ENCODE measurements at places on chromosomes 5 and 9.

DNA sequence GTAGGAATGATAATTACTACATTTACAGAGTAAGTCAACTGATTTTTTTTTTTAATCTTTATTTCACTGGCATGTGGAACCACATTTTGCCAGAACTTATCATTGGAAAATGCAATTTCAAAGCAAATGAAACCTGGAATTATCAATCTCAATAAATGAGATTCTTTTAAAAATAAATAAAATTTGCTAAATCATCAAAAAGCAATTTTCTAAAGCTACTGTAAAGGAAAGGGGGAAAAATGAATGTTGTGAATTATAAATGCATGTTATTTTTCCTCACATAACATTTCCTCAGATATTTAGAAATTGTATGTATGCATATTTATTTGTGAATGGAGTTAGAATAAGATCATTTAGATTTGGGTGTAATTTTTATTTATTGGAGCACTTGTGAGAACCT, 89.9 kb upstream of the GRHPR start:
- DNase-seq, result no peak

- no peak for DNase-seq
Observed at GRCh38 chr5:65818592-65818991, 96.6 kb downstream of the NLN start.

DNA sequence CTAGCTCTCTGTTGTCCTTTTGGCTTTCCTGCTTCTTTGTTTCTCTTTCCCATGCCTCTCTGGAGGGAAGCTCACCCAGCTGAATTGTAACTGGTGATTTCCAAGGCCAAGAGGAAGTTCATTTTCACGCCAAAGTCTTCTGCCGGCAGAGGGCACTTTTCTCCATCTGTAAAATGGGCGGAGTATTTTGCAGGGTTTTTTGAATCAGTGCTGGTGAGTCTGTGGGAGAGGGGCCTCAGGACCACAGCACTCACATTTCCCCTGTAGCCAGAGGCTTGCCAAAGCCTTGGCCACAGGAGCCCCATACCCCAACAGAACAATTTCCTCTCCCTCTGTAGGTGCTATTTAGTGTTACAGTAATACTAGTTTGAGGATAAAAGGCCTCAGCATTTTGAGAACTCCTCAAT, 42.3 kb upstream of the MATR3 start:
- no peak for DNase-seq

GRCh38 chr5:136162008-136162407, 29.4 kb downstream of the SMAD5 start:
- DNase-seq, result no peak

DNA sequence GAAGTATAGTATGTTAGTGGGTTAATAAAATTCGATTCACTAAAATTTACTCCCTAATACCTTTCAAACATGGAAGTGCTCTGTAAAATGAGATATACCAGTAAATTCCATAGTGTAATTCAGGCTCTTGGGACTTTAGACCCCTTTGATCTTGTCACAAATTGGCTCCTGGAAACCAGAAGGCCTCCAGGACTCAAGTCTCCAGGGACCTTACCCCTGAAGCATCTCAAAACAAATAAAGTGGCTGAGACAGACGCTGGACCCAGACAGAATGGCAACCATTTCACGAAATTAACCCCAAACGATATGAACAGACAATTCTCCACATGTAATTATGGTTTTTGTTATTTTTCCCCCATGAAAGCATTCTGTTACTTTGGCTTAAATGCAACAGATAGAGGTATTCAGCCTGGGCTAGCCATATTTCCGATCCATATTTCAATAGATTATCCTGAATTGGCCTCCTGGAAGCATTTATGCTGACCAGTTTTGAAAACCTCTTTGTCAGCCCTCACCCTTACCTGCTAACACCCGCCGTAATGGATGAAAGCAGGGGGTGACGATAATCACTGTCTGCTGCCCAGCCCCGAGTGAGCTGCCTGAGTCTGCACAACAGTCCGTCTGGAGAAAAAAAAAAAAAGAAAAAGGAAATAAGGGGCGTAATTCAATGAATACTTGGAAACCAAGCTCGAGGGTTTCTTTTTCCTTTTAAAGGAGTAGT, 34.1 kb upstream of the EFNA5 start:
- no peak for DNase-seq

- DNase-seq, result no peak
Observed at GRCh38 chr5:3311433-3311832, 284.2 kb upstream of the IRX1 start.

- DNase-seq, result no peak
Observed at GRCh38 chr5:33964132-33964700, 20.3 kb downstream of the SLC45A2 start.

DNA sequence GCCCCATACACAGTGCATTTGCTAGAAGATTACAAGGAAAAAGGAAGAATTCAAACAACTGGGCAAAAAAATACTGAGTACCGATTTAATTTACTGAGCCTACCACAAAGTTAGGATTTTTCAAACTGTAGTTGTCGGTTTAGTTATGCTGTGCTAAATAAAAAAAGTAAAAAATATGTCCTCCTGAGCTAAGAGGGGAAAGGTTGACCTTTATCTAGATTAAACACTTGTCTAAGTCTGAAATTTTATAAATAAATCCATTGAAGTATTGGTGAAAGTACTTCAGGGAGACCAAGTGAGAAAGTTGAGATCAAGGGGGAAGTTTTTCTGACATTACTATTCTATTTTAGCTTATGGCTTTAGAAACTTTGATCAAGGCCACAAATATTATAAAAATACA, 19.1 kb upstream of the DAB2 start:
- no peak for DNase-seq

- no peak for DNase-seq
Observed at GRCh38 chr5:78808818-78809217, 160.2 kb upstream of the LHFPL2 start.

DNA sequence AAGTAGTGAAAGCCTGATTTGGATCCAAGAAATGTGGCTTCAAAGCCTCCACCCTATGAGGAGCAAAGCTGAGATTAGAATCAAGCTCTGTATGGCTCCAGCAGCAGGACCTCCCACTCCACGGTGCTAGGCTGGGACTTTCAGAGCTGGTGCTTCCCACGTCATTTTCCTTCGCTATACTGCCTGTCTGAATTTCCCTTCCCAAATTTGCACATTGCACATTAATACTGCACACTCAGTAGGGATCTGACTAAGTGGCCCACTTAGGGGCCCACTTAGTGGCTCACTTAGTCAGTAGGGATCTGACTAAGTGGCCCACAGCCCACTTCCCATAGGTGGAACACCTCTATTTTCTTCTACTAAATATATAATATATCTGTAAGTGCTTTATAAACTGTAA, 14.1 kb upstream of the SPDL1 start:
- no peak for DNase-seq

DNA sequence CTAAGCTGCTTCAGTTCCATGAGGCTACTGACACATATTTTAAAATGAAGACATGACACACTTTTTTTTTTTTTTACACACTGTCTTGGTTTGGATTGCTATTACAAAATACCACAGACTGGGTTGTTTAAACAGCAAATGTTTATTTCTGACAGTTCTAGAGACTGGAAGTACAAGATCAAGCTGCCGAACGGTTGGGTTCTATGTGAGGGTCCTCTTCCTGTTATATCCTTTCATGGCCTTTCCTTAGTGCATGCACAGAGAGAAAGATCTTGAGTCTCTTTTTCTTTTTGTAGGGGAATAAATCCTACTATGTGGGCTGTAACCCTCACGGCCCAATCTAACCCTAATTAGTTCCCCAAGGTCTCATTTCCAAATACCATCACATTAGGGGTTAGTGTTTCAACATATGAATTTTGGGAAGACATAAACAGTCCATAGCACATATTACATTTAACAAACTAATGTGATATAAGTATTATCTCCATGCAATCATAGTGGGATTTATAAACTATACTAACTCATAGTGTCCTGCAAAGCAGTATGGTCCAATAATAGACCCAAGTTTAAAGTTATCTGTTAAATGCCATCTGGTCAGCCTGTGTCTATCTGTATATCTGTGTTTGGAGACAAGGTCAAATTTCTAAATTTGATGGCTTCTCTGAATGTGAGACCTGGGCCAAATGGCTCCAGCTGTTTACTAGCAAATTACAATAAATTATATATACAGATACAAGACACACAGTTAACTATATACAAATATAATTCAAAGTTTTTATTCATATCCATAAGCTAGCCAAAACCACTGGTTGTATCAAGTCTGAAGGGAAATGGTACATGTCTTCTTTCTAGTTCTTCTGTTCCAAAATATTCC, 90.3 kb upstream of the NREP start:
- DNase-seq, result no peak

DNA sequence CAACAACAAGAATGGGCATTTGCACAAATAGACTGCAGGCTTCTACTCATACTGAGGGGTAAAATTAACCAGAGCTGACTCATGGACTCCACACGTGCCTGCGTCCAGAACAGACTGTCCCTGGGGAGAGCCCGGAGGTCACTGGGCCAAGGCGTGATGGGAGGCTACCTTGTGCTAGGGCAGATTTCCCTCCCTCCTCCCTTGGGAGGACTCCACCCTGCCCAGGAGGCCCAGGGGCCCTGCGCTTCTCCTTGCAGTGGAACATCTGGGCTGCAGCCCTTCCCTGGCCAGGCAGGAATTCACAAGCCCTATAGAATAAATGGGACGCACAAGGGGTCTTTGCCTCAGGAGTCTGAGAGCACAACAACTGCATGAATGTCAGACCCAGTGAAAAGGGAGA, 35.6 kb downstream of the IRX2 start:
- DNase-seq, result no peak

DNA sequence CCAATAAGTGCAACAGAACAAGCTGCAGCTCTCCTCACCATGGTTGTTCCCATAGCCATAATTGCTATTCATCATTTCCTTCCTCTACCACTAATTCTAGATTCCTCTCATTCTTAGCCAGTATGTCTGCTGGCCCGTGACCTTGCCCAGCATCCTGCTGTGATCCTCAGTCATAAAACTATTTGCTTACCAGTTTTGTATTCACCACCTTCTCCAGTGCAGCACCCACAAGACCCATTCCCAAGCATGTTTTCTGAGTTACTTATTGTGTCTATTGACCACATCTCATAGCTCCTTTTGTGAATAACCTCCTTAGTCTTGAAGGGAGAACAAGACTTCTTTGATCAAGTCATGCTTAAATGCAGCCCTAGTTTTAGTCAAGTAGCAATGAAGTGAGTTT, 488.0 kb upstream of the CTNND2 start:
- DNase-seq, result no peak

GRCh38 chr5:38258319-38259061, at the start of gene EGFLAM:
Gene EGFLAM, plus strand, starts transcription at chr5:38258559. Its CDS starts 196 bp downstream, at chr5:38258755.
- DNase-seq, result peak; percentile 4

DNA sequence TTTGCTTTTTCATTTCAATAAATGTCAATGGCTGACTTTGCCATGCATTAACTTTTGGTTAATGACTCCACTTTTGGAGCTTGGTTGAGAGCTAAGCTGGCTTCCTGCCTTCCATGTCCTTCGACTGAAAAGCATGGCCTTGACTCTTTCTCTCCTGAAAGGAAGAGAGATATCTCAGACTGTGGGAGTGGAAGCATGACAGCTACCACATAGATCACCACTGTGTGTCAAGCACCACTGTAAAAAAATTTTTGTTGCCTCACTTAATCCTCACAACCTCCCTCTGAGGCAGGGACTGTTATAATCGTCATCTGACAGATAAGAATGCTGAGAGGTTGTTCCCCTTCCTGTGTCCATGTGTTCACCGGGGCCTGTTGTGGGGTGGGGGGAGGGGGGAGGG, 184.8 kb downstream of the RORB start:
- no peak for DNase-seq

DNA sequence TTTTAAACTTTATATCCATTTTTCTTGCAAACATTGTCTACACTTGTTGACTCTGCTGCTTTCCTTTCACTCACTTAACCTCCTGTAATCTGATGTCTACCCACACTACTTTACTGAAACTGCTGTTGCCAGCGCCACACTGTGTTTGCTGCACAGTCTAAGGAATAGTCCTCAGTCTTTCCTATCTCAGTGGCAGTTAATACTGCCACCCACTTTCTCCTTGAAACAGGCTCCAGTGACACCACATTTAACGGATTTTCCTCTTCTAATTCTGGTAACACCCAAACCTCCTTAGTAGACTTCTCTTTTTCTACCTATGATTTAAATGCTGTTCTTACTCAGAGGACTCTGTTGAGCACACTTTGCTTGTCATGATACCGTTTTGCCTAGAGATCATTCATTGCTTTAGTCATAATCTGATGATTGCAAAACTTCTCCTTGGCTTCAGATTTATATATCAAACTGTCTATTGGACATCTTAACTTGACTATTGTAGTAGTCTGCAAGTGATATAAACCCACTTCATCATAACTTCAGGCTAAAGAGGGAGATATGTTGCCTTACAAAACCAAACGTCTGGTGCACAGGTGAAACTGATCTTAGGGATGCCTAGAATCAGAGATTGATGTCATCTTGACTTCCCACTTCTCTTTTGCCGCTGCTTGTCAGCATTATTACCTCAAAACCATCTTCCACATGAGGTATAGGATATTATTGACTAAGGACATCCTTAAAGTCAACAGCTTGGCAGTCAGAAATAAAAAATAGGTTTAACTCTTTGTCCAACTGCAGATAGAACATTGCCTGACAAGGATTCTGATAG, 94.1 kb downstream of the CDC42SE2 start:
- DNase-seq, result no peak

GRCh38 chr9:138053996-138054752, 176.6 kb downstream of the CACNA1B start:
- DNase-seq, result no peak

DNA sequence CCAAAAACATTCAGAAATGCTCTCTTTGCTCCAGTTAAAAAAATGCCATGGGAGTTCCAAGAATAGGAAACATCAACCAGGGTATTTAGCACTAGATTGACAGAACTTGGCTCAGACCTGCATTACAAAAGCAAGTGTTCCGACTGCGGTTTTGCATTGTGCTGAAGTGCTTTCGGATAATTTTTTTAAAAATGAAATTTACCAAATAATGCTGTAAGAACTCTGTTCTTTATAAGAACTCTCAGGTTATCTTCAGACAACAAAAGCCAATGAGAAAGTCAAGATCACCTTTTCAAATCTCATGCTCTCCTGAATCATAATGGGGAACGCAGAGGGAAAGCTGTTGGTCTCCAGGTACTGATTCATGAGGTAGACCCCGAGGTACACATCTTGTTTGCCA, 483 bp upstream of the PLPP6 start:
- no peak for DNase-seq

GRCh38 chr5:158287643-158288271, 428.8 kb upstream of the CLINT1 start:
- DNase-seq, result peak; percentile 1

DNA sequence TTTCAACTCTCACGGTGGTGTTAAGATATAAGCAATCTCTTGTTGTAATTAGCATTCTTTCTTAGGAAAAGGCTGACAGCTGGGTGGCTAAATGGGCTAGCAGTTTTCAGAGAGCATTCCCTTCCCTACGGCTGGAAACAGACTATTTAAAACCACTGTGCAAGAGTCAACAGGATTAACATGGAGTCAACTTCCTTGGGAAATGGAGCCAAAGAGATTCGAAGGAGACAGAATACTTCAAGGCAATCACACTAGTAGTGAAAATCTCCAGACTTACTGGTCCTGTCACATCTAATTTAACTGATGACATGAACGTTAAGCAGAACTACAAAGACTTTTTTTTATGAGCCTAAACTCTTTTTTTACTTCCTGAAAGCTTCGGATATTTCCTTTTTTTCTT, 453.3 kb upstream of the ITGA1 start:
- DNase-seq, result no peak

- DNase-seq, result no peak
Observed at GRCh38 chr9:121185774-121186403, 15.8 kb downstream of the RAB14 start.

Measured in DMS79 treated with DMSO at 0.1 percent for 48 hours (cell line).